ENCODE measurements at places on chromosomes 16 and 17.

DNA sequence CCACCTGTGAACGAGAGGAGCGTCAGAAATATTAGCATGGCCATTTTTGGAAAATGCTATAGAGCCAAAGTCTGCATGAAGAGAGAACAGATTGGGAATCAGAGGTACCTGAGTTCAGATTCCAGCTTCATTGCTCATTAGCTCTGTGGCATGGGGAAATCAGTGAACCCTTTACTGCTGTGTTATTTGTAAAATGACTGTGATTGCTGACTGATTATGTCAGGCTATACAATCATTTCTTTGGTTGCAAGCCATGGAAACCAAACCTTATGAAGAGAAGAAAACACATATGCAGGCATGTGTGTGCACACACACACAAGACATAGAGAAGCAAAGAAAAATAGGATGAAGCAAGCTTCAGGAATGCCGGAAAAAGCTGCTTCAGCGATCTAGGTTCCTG, 101.4 kb upstream of the HSBP1 start:
- no peak for DNase-seq

GRCh38 chr16:49644145-49644463, 211.8 kb downstream of the ZNF423 start:
- no peak for DNase-seq

- no peak for DNase-seq
Observed at GRCh38 chr17:33802349-33803198, 452.5 kb upstream of the CCL2 start.

GRCh38 chr17:81309140-81309858, 14.2 kb upstream of the SLC38A10 start:
- peak; percentile 54 for DNase-seq

DNA sequence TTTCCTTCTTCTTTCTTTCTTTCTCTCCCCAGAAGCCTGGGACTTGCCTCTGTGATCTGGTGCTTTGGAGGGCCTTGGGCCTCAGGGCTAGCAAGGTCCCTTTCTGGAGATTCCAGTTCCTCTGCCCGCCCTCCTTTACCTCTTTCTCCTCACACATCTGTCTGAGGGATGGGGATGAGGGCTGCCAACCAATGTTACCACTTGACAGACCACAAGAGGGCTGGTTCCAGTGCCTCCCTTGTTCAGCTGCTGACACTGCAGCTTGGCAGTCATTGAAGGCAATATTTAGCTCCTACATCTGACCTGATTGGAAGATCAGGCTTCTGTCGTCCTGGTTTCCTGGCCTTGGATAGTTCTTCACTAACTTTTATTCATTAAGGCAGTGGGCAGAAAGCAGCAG, 3.6 kb upstream of the ZNF652 start:
- DNase-seq = no peak

GRCh38 chr17:46796524-46796923, 22.0 kb downstream of the WNT3 start:
- no peak for DNase-seq

GRCh38 chr16:56851671-56852400, 13.2 kb upstream of the SLC12A3 start:
- DNase-seq = no peak

GRCh38 chr17:11340803-11341202, 99.8 kb downstream of the SHISA6 start:
- no peak for DNase-seq

DNA sequence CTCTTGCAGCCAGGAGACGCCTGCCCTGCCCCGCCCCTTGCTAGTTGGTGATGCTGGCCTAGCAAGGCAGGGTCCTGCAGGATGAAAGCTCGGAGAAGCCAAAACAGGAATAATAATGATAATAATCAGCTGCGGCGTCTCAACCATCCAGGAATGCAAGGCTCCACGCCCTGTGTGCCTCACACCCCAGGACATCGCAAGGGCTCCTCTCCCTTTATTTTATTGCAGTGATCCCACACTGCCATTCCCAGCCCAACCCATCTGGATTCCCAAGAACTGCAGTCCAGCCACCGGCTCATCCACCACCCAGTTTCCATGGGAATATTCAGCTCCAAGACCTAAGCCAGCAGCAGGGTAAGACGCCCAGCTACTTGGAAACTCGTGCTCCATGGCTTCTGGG, 21.0 kb upstream of the ZNF652 start:
- no peak for DNase-seq

GRCh38 chr17:9987779-9988585, 82.9 kb upstream of the RCVRN start:
- DNase-seq = peak; percentile 42

GRCh38 chr17:83204230-83204725, 124.9 kb downstream of the METRNL start:
- no peak for DNase-seq

GRCh38 chr17:60149691-60150582, at the start of gene CA4:
Gene CA4, plus strand, starts transcription at chr17:60149973. Its CDS starts 62 bp downstream, at chr17:60150035.
- no peak for DNase-seq

DNA sequence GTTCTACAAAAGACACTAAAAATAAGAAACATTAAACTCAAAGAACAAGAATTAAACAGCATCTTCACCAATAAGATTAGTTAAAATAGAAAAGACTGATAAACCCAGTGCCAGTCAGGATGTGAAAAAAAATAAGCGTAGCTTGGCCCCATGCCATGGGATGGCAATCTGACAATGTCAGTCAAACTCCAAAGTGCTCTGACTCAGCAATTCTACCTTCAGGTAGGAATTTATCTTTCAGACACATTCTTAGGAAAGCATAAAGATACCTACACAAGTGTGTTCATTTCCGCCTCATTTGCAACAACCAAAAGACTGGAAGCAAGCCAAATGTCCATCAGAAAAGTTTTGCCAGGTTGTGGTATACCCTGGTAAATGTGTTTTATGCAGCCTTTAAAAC, 9.1 kb upstream of the MPO start:
- DNase-seq = peak; percentile 45

DNA sequence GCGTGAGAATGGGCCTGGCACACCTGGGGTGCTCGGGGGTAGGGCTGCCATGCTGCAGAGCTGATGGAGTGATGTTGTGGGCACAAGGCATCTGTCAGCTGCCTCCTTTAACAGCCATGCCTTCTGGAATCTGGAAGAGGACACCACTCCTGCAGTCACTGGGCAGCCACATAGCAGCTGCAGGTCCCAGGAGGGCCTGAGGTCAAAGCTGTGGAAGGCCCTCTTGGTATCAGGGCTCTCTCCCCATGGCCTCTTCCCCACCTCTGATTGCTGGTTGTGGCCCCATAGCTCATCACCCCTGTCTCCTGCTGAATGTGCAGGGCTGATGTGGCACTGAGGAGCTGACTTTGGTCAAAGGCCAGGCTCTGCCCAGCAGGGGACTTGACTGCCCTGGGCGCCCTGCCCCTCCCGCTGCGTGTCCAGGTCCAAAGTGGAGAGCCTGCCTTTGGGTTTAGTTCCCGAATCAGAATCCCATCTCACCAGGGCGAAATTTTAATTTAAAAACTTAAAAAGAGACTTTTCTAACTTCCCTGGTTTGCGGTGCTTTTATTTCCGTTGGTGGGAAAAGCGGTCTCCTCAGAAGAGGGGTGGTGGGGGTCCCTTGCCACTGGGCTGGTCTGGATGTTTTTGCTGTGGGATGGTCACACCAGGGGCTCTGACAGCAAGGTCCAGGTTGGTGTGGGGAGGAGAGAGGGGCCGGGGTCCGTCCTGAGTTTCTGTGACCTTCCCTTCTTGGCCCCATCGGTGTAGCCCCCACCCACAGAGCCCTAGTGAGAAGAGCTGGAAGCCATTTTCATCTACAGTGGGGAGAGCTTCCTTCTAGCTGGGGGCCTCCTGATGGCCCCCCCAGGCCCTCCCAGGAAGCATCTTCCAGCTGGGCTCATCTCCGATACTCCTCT, 5.9 kb downstream of the UBALD2 start:
- DNase-seq = no peak

DNA sequence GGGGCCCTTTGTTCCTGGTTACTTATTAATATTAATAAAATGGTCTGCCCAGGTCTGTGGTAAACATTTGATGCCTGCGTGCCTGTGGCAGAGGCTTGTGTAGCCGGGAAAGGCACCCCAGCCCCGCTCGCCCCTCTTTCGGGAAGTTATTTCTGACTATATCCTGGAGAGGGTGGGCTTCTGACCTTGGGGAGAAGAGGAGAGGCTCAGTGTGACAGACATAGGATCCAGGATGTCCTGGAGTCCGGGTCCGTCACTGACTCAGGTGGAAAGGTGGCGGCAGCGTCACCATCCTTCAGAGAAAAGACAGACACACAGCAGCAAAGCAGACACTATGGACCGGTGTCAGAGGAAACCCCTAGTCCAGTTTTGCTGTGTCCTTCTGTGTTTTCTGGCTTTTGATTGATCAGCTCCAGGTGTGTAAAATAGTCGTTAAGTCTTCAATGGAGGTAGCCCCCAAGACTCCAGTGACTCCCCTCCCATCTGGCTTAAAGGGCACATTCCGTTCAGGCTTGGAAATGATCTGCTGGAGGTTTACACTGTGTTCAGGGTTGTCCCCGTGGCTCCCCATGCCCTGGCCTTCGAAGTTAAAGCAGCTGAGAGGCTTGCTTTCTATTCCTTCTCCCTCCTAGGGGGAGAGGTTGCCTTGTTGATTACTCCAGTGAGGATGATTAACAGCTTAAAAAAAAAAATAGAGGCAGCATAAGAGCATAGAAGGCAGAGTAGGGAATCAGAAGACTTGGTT, 81.6 kb downstream of the CCDC182 start:
- no peak for DNase-seq

DNA sequence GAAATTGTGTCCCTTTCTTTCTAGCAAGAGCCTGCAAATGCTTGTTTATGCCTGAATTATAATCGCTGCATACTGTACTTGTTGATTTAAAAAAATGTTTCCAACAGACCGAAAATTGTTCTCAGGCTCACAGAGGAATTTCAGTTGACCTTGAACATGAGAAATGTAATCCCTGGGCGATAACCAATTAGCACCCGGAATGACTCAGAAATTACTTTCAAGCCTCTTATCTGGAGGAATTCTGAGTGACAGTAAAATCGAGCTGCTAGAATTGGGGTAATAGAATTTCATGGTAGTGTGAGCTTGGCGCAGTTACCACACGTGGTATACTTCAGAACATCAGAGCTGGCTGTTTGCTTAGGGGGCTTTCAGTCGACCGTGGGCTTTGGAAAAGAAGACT, 139.1 kb upstream of the CACNG3 start:
- no peak for DNase-seq
